Hematopoietic multipotent progenitor cell treated with erythropoietin and hydrocortisone succinate and interleukin-3 and kit ligand, for 8 days (in vitro differentiated cells): ENCODE measurements at places on chromosomes 13 and 19.

DNA sequence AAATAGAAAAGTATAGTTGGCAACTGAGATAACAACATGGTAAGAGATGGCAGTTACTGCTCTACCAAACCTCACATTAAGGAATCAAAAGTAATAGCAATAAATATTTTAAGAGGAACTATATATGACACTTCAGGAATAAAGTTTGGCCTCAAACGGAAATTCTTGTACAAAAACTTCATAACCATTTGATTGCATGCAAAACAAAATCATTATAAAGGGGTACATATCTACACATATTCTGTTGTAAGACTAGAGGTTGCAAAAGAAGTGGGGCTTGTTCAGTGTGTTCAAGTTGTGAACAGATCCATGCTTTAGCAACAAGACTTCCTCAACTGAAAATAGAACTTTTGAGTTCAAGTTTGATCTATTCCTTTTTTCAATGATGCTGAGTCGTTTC, 133.5 kb upstream of the MIR17HG start:
- DNase-seq = no peak

DNA sequence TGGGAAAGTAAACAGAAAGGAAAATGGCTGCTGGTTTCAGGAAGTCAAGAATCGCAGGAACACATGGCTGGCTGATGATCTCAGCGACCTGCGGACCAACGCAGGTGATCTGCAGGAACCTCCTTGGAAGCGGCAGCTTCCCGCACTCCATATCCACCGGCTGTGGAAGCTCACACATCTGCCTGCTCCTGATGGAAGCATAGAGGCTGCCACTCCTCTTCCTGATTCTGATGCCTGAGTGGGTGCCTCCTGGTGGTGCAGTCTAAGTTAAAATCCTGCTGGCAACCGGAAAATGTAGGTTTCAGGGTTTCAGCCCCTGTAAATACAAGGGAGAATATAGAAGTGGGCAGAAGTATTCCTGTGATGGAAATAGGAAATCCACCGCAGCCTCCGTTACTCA, 75.5 kb downstream of the TNFSF13B start:
- DNase-seq = no peak

- no peak for DNase-seq
These were observed 118.1 kb downstream of the TNFRSF19 start for GRCh38 chr13:23688336-23688735.

- no peak for DNase-seq
These were observed 1004.2 kb downstream of the UQCRFS1 start for GRCh38 chr19:28208745-28209144.

GRCh38 chr13:100646030-100646673, 28.4 kb downstream of the TMTC4 start:
- peak; percentile 7 for DNase-seq

DNA sequence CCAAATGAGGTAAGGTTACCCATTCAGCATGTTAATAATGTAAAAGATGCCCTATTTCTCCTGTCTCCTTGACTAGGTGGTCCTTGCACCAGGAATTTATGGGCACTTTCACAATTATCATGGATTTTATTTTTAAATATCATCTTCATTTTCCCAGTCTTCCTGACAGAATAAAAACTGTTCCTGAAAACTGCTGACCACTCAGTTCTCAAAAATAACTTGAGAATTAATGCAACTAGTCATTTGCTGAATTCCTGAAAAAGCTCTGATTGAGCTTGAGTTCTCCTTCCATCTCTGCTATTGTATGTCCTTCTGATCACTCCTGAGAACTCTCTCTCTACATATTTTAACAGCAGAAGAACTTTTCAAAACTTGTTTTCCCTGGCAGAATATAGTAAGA, 55.0 kb downstream of the DCLK1 start:
- DNase-seq = no peak
